Activated naive CD8-positive, alpha-beta T cell treated with anti-CD3 and anti-CD28 coated beads, Interleukin-2, amount 50 U/mL, for 24 hours (primary cell): ENCODE measurements at places on chromosomes 3 and 15.

DNA sequence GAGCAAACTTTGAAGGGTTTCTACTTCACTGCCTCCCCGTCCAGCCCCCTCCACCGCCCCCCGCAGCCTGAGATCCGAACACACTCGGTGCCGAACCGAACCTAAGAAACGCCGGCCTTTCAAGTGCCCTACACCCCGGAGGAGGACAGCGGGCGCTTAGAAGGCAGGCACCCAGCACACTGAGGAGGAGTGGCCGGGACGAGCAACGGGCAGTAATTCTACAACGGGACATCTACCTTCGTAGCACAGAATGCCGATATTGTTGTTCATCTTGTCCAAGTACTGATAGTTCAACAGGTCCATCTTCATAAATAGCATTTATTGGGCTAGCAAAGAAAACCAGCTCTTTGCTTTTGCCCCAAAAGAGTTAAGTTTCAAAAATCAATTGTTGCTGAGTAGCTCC, 513 bp downstream of the VGLL4 start:
- H3K27me3 ChIP-seq, result no peaks in the 10 kb centered on the region
- H3K27ac ChIP-seq, result peak overlapping the region; percentile 96
- H3K4me1 ChIP-seq, result peaks cover 39% of the 10 kb centered on the region
- peaks cover 18% of the 10 kb centered on the region for H3K36me3 ChIP-seq
- peak overlapping the region; percentile 95 for H3K4me3 ChIP-seq

DNA sequence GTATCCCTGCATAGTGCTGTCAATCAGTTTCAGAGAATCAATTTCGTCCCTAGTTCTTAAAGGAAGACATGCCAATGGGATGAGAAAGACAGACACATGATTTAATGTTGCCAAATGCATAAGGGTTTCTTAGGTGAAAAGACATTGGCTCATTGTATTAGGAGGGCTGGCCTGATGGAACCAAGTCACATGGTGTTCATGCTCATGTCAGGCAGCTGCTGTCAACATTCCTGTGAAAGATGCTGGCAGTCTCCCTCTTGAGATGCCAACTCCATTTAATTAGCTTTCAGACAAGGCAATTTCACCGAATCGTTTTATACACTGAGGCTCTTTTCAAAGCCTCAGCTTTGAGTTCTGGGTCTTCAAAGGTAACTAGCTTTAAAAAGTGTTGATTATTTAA, 16.1 kb upstream of the IL1RAP start:
- H3K36me3 ChIP-seq, result no peaks in the 10 kb centered on the region
- H3K27me3 ChIP-seq, result peaks cover 57% of the 10 kb centered on the region
- H3K4me1 ChIP-seq, result peaks cover 11% of the 10 kb centered on the region

DNA sequence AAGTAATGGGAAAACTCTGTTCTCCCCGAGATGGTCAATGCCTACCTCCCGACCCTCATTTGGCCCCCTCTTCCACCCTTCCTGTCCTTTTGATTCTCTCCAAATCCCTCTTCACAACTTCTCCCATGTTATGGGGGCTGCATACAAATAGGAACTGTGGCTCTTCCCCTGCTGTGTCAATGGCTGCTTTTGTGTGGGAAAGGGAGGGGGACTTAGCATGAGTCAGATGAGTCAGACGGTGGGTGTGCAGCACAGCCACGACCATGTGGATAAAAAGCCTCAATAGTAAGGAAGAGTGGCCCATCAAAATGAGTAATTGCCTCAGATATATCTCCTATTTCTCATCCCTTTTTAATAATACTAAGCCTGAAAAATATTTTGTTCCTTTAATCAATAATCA, 31.9 kb downstream of the SPATA16 start:
- H3K27ac ChIP-seq, result no peak overlapping the region
- no peak for DNase-seq
- no peaks in the 10 kb centered on the region for H3K27me3 ChIP-seq
- no peak overlapping the region for H3K4me3 ChIP-seq
- no peaks in the 10 kb centered on the region for H3K4me1 ChIP-seq
- H3K36me3 ChIP-seq, result no peaks in the 10 kb centered on the region

- DNase-seq, result no peak
- H3K4me3 ChIP-seq, result no peak overlapping the region
- no peak overlapping the region for H3K27ac ChIP-seq
- peaks cover 2% of the 10 kb centered on the region for H3K27me3 ChIP-seq
- H3K36me3 ChIP-seq, result no peaks in the 10 kb centered on the region
Observed at GRCh38 chr3:68751888-68752287, 180.5 kb downstream of the TAFA4 start.

DNA sequence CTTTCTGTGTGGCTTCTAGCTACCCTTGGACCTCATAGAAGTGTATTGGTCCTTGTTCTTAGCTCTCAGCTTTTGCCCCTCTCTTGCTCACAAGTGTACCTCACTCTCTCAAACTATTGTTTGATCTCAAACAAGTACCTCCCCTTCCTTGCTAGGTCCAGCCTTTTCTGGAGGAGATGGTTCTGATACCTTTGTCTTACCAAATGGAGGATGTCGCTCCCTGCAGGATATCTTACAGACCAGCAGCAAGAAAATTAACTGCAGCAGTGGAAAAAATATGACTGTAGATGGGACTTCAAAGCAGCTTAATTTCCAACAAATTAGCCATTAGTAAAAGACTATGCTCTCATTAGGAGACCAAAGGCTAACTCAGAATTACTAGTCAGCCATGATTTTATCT, 388.1 kb upstream of the ROBO2 start:
- H3K27me3 ChIP-seq, result no peaks in the 10 kb centered on the region
- no peak overlapping the region for H3K4me3 ChIP-seq
- H3K36me3 ChIP-seq, result no peaks in the 10 kb centered on the region
- no peak overlapping the region for H3K27ac ChIP-seq
- no peaks in the 10 kb centered on the region for H3K4me1 ChIP-seq

GRCh38 chr3:122184591-122184929, 1.1 kb downstream of the CASR start:
- H3K36me3 ChIP-seq, result no peaks in the 10 kb centered on the region
- peaks cover 69% of the 10 kb centered on the region for H3K27me3 ChIP-seq
- peaks cover 5% of the 10 kb centered on the region for H3K4me1 ChIP-seq
- no peak for DNase-seq
- no peak overlapping the region for H3K4me3 ChIP-seq
- no peak overlapping the region for H3K27ac ChIP-seq

DNA sequence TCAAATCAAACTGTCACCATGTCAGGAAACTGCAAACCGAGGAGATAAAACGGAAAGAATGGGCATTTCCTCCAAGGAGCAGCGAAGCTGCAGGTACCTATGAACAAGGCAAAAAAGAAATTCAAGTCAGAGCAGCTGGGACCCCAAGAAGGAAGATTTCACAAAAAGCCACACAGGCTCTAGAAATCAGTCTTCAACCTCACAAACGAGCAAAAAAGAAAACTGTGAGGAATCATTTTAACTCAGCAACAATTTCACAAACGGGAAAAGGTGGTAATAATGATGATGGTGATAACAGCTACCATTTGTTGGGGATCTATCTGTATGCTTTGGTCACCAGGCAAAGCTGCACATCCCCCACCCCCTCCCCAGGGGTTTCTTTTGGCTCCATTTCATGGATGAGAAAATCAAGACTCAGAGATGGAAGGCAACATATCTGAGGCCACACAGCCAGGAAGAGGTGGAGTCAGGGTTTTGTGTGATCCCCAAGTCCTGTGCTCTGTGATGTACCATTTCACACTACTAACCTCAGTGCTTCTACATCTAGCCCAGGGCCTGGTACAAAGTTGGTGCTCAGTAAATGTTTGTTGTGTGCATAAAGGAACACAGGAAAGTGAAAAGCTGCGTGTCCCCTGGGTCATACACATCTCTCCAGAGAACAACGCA, 109.9 kb downstream of the IQSEC1 start:
- peak overlapping the region; percentile 68 for H3K27ac ChIP-seq
- H3K4me1 ChIP-seq, result peaks cover 85% of the 10 kb centered on the region
- peak overlapping the region; percentile 1 for H3K4me3 ChIP-seq

DNA sequence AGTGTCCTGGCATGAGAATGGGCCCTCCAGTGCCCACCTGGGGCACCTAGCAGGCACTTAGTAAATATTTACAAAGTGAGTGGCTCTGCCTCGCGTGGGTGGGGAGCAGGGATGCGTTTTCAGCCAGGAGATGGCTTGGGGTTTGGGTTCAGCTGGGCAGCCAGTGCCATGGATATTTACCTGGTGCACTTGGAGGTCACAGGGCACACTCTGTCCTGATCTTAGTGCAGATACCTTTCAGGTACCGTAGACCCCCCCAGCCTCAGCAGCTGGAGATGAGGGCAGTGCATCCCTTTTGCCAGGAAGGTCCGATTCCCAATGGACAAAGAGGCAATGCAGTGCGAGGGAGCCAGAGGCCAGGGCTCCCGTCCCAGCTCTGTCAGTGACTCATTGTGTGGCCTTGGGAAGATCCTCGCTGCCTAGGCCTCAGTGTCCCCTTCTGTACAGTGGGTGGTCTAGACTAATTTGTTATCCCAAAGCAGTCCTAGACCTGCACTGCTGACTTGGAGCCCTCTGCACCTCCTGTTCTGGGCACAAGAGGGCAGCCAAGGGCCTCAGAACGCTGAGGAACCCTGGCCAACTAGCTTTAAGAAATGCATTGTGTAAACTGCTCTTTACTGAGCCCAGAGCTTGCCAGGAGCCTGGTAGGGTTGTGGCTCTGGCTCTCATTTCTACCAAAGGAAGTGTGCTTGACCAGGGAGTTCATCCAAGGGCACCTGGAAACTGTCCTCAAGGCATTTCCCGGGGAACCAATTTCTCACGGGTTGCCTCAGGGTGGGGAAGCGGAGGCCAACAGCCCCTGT, 16.0 kb downstream of the HDAC11 start:
- no peaks in the 10 kb centered on the region for H3K27me3 ChIP-seq
- no peak overlapping the region for H3K4me3 ChIP-seq
- H3K36me3 ChIP-seq, result no peaks in the 10 kb centered on the region
- no peak overlapping the region for H3K27ac ChIP-seq
- H3K4me1 ChIP-seq, result peaks cover 5% of the 10 kb centered on the region

DNA sequence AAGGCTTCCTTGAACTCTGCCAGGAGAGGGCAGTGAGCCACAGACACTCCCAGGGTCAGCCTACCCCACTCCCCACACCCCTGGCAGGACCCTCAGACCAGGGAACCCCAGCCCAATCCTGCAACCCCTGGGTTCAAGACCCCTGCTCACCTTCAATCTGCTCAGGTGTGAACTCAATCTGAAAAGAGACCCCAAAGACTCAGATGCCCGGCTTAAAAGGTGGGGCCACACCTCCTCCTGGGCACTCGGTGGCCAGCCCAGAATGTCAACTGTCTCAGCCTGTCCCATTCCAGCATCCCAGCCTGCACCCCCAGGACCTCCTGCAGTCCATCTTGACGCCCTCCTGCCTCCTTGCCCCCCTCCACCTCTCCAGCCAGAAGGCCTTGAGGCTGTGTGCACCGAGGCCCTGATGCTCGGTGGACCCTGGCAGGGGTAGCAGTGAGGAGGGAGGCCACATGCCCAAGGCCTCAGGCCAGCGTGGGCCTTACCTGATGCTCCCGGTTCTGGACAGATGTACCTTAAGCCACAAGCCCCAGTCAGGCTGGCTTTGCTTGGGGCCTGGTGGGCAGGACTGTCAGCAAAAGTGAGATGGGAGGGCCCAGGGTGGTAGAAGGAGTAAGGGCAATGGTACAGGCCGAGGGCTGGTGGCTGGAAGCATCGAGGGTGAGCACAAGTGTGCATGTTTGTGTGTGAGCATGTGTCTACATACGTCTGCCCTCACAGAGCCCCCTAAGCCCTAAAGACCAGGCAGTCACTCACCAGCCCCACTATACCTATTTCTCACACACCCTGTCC, 2.2 kb downstream of the MYL3 start:
- H3K27me3 ChIP-seq, result peaks cover 5% of the 10 kb centered on the region
- no peak overlapping the region for H3K4me3 ChIP-seq
- no peaks in the 10 kb centered on the region for H3K36me3 ChIP-seq
- peak; percentile 2 for DNase-seq

GRCh38 chr3:104526901-104527401, 839.8 kb upstream of the ALCAM start:
- no peak for DNase-seq
- H3K27me3 ChIP-seq, result peaks cover 2% of the 10 kb centered on the region
- no peaks in the 10 kb centered on the region for H3K36me3 ChIP-seq

GRCh38 chr3:197394464-197395321, 96.3 kb upstream of the DLG1 start:
- H3K4me3 ChIP-seq, result no peak overlapping the region
- peak; percentile 61 for DNase-seq
- H3K27me3 ChIP-seq, result peaks cover 4% of the 10 kb centered on the region

DNA sequence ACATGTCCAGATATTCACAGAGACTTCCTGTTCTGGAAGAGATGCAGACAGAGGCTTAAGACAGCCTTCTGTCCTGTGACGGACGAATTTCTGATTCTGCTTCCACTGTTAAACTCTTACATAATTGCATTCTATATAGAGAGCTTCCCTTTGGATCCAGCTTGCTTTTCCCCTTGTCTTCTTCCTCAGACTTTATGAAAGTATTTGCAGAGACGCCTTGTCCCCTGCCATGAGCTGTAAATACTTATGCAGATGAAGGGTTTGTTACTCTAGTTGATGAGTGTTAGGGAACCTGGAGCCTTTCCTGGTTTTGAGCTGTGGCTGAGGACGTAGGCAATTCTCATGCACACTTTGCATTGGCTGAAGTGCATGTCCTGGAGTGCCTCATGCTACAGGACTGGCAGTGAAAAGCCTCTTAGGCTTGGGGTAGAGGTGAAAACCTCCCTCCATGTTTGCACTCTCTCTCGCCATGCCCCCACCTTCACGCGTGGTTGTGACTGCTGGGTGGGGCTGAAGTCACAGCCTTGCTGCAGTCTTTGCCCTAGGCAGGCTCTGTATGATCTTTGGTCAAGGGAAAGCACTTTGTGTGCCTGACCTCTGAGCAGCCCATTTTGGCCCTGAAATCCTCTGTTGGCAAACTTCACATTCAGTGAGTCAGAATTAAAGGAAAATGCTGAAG, 286.6 kb downstream of the PTPRG start:
- no peaks in the 10 kb centered on the region for H3K4me1 ChIP-seq
- no peak overlapping the region for H3K4me3 ChIP-seq
- H3K27ac ChIP-seq, result no peak overlapping the region
- H3K27me3 ChIP-seq, result no peaks in the 10 kb centered on the region
- DNase-seq, result no peak

- H3K27ac ChIP-seq, result no peak overlapping the region
- peaks cover 3% of the 10 kb centered on the region for H3K4me1 ChIP-seq
- DNase-seq, result no peak
- H3K4me3 ChIP-seq, result no peak overlapping the region
Observed at GRCh38 chr3:11346416-11346815, 74.2 kb downstream of the ATG7 start.

GRCh38 chr15:98827217-98827616, 178.9 kb downstream of the IGF1R start:
- peaks cover 3% of the 10 kb centered on the region for H3K4me1 ChIP-seq
- no peaks in the 10 kb centered on the region for H3K27me3 ChIP-seq
- DNase-seq, result no peak
- H3K4me3 ChIP-seq, result no peak overlapping the region

- no peak for DNase-seq
- H3K36me3 ChIP-seq, result peaks cover 8% of the 10 kb centered on the region
- H3K4me1 ChIP-seq, result no peaks in the 10 kb centered on the region
Observed at GRCh38 chr3:158312560-158313141, 202.8 kb downstream of the RSRC1 start.

- no peaks in the 10 kb centered on the region for H3K36me3 ChIP-seq
- no peaks in the 10 kb centered on the region for H3K4me1 ChIP-seq
- no peak overlapping the region for H3K4me3 ChIP-seq
- peaks cover 29% of the 10 kb centered on the region for H3K27me3 ChIP-seq
- no peak overlapping the region for H3K27ac ChIP-seq
Observed at GRCh38 chr3:40989141-40990061, 209.9 kb upstream of the CTNNB1 start.
